ENCODE measurements at places on chromosomes 12 and 14.

GRCh38 chr12:112979041-112979680 lies 842 bp downstream of the OAS2 start:
- no peak for DNase-seq

DNA sequence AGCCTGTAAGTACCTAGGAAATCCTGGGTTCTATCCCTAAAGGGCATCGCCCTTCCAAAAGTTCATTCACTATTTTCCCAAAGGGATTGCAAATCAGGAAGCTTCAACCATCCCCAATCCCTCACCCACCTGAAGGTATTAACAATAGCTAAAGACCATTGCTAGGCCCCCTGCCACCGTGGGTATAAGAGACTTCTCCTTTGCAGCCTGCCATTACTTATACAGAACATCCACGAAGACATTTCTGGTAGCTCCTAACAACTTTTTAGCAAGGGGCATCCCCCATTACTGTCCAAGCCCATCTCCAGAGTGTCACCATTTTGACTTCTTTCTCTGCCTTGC lies 384 bp upstream of the SMUG1 start:
- DNase-seq: no peak

DNA sequence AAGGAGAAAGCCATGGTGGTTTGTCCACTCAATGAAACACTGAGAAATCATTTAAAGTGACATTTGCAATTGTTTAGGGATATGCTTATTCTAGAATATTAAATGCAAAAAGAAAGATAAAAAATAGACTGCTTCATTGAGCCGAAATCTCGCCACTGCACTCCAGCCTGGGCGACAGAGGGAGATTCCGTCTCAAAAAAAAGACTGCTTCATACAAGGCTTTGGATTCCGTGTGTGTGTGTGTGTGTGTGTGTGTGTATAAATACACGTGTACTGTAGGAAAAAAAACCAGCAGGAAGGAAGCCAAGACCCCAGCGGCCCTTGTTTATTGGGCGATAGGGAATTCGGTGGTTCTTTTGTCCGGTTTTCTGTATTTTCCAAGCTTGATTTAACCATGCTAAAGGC lies 3.2 kb upstream of the ZNF839 start:
- peak; percentile 55 for DNase-seq

DNA sequence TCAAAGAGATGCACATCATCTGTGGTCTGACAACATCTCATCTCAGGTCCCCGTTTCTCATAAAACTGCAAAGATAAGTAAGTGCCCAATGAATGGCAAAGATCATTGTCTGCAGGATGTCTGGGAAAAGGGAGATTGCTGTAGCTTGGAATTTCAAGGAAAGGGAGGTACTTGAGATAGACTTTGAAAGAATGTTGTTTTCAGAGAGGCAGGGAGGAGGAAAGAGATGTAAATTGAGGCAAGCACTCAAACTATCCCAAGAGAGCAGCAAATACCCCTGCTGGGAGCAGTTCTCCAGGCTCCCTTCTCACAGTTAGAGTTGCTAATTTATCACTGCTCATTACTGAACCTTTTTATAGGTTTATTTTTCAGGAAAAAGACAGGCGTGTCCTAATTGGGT lies 107.1 kb downstream of the MYRFL start:
- no peak for DNase-seq

DNA sequence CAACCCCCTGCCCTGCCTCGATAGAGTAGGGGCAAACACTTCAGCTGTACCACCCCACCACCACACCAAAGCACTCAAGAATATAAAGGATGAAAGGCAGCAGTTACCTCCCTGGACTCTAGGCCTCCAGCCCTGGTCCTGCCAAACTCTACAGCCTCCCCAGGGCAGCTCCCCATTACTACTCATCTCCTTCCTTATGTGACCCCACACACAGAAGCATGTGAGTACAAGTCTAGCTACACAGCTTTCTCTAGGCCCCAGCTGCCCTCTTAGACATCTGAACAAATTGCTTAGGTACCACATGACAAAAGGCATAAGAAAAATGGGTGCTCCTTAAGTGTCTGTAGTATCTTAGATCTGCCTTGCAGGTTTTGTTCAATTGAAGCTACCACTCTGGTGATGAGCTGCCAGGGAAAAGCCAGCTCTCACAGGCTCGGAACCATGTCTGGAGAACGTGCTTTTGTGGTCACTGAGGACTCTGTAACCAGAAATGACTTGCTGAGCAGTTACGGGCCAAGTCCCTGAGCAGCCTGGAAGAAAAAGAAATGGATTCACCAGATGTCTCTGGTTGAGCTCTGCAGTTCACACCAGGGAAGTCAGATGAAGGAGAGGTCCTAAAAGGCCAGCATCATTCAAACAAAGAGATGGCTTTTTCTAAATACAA lies 32.8 kb downstream of the FMNL3 start:
- DNase-seq: no peak

DNA sequence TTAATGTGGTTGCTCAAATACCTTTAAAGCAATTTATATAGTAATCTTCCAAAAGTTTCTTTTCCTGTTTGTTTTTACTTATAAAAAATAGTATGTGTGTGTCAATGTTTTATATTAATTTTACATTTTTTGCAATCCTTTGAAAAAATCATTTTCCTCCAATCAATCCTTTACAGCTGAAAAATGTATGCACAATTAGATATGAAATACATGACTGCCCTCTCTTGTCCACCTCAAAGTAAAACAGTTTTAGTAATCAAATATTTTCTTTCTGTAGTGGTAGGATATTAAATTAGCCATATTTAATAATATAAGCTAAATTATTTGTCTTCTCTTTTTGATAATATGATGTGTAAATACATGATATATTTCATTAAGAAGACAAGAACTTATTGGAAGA lies 269.9 kb downstream of the ADAMTS20 start:
- no peak for DNase-seq

GRCh38 chr12:114729731-114730130 lies 45.8 kb upstream of the TBX3 start:
- no peak for DNase-seq

GRCh38 chr12:113643177-113643974 lies 171.7 kb upstream of the LHX5 start:
- DNase-seq: no peak

- no peak for DNase-seq
Observed at GRCh38 chr12:91877456-91878235, 268.0 kb downstream of the BTG1 start.

DNA sequence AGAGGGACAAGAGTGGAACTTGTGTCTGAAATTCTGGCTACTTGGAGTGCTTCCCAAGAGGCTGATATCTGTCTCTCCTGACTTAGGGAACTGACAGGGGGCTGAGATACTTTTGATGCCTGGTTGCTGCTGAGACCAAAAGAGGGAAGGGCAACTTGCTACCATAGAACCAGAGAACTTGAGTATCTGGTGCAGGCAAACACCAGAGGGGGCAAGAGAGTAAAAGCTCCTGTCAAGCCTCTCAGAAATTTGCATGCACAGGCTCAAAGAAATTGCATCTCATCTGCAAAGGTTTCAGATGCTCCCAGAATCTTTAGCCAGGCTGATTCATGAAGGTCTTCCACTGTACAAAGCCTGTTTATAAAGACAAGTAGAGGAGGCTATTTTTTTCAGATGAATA lies 391.3 kb upstream of the FOXG1 start:
- no peak for DNase-seq

DNA sequence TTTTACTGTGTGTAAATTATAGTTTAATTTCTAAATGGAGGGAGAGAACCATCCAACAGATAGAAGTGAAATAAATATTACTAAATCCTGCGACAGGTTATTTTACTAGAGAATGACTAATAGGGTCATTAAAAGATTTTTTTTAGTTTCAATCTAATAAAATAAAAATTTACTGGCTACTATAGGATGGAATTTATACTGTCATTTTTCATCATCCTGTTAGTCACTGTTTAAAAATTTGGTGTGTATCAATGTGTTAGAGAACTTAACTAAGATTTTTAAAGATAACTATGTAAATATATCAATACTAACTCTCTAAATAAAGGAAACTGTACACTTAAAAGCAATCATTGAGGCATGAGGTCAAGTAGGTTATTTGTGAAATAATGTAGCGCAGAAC lies 41.1 kb upstream of the CDKN3 start:
- no peak for DNase-seq

GRCh38 chr12:109302358-109302757 lies 6.7 kb downstream of the FOXN4 start:
- no peak for DNase-seq

- DNase-seq: no peak
Observed at GRCh38 chr12:128551266-128551665, 272.5 kb downstream of the SLC15A4 start.

DNA sequence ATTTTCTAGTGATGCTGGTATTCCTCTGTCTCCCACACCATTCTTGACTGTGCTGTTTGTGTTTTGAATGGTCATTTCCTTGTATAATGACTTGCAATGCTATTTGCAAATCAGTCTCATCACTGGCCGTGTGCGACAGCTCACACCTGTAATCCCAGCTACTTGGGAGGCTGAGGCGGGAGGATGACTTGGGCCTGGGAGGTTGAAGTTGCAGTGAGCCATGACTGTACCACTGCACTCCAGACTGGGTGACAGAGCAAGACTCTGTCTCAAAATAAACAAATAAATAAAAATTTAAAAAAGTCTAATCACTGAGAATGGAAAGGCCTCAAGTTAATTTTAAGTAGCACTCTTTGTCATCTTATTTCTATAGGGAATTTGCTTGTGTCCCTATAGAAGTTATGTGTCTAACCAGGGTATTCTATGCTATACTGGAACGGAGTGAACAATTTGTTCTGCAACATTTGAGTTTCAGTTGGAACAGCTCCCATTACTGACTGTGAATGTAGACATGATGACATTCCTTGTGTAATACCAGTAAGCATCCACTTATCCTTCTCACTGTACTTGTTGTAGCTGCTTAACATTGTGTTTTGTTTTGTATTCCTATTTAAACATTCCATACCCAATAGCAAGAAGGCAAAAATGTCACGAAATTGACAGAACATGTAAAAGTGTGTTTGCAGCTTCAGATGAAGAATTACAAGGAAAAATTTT lies 126.3 kb downstream of the MGST1 start:
- DNase-seq: no peak

GRCh38 chr12:80053051-80053790 lies 46.1 kb upstream of the OTOGL start:
- DNase-seq: peak; percentile 31

DNA sequence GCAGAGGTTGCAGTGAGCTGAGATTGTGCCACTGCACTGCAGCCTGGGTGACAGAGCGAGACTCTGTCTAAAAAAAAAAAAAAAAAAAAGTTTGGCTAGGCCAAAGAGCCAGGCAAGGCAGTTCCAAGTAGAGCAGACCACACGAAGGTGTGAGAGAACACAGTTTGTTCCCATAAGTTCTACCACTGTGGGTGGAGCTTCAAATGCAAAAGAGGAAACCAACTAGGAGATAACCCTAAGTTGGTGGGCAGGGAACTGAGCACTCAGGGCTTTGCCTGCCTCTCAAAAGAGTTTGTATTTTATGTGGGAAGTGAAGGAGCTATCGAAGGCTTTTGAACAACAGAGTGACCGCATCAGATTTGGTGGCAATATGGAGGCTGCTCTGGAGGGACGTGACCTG lies 15.1 kb downstream of the SOCS2 start:
- DNase-seq: no peak

- no peak for DNase-seq
Observed at GRCh38 chr12:29223426-29223825, 74.3 kb downstream of the FAR2 start.

GRCh38 chr12:3489057-3489456 lies 1.9 kb upstream of the PRMT8 start:
- DNase-seq: no peak

- DNase-seq: no peak
Observed at GRCh38 chr12:2479851-2480535, 314.8 kb upstream of the FKBP4 start.

- DNase-seq: peak; percentile 86
Observed at GRCh38 chr12:107903341-107904061, 129.0 kb downstream of the ASCL4 start.
